ENCODE measurements at places on chromosomes 6 and 20.

GRCh38 chr20:57707320-57707719, 2.5 kb downstream of the PMEPA1 start:
- no peak for DNase-seq

GRCh38 chr6:44471271-44471981, 83.9 kb downstream of the CDC5L start:
- no peak for DNase-seq

- DNase-seq: no peak
Observed at GRCh38 chr6:139676718-139677117, 302.3 kb upstream of the CITED2 start.

- no peak for DNase-seq
Observed at GRCh38 chr6:19375613-19376012, 461.6 kb upstream of the ID4 start.

- no peak for DNase-seq
Observed at GRCh38 chr20:34294563-34294962, 8.6 kb downstream of the AHCY start.

DNA sequence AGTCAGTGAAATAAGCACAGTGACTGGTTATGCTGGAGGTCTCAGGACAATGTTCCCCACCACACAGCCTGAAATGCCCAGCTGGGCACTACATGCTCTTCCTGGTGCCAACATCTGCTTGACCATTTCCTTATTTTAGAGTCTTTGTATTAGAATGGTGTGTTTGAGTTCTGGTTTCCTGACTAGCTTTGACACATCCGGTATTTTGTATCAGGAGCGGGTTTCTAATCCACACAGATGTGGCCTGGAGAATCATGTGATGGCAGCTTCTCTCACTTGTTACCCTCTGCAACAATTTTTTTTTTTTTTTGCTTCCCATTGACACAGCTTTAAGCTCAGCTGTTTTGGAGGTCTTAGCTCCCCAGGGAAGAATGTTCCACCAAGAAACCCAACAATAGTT, 164.5 kb upstream of the CST7 start:
- no peak for DNase-seq

GRCh38 chr20:57716901-57717300, 7.1 kb upstream of the PMEPA1 start:
- no peak for DNase-seq

GRCh38 chr6:63573899-63574553, 1.7 kb downstream of the LOC128125822 start:
- peak; percentile 57 for DNase-seq

DNA sequence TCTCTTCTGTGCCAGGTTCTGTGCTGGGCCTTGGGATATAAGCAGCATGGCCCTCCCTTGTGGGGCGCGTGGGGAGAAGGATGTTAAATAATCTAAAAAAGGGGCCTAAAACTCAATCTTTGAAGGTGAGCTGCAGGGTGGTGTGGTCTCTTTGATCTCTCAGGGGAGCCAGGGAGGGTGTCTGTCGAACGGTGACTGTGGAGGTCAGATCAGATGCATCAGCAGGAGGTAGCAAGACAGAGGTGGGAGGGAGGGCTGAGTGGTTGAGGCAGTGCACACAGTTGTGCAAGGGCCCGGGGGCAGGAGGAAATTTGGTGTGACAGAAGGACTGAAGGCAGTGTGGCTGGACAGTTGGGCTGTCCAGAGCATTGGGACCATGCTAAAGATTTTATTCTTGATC, 287.3 kb downstream of the BMP7 start:
- no peak for DNase-seq

- no peak for DNase-seq
Observed at GRCh38 chr6:97009781-97010492, 85.4 kb downstream of the KLHL32 start.

- no peak for DNase-seq
Observed at GRCh38 chr6:54100411-54101006, 10.7 kb upstream of the MLIP start.

DNA sequence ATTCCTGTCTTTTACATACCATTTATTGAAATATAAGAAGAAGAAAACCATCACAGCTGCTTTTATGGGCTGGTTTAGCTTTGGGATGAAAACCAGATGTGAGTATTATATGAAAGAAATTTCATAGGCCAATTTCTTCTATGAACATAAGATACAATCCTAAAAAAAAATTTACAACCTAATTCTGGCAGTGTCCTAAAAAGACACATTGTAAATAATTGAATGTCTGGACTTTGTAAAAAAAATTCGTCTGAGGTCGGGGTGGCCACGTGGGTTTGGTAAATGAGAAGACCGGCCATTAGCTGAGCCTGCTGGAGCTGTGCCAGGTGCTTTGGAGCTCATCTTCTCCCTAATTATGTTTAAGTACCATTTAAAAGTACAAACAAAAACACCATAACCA, 26.8 kb downstream of the DACT2 start:
- DNase-seq: no peak

DNA sequence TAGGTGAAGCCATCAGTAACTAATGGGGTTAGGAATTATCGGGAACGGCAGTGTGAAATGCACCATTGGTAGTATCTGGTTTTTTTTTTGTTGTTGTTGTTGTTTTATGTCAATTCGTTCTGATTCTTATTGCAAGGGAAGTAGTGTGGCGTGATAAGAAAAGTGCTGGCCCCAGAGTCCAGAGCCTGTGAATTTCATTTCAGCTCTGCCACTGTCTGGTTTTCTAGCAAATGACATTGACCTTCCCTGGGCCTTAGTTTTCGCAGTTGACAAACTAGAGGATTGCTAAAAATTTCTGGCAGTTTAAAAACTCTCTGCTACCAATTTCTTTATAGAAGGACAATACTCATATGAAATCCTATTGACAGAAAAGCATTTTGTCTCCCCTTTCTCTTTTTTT, 161.6 kb downstream of the AIG1 start:
- no peak for DNase-seq

GRCh38 chr6:45386501-45386900, 8.8 kb upstream of the SUPT3H start:
- no peak for DNase-seq

- DNase-seq: no peak
Observed at GRCh38 chr6:167237438-167238145, 53.5 kb upstream of the UNC93A start.

- no peak for DNase-seq
Observed at GRCh38 chr6:137370871-137371633, 123.1 kb downstream of the OLIG3 start.

DNA sequence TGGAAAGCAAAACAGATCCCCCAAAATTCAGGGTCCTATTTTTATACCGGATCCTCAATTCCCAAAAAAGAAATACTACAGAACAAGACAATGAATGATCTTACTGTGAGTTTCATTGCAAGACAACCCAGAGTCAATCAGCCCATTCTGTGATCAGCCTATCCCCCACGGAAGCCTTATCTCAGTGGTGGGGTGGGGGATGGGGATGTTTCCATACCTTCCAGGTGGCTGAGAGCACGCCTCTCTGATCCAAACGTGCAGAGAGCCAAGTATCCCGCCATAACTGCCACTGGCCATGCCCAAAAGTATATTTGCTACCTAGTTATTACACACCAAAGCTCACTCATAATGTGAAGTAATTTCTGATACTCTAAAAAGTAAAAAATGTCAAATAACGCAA, 15.1 kb downstream of the WFDC2 start:
- DNase-seq: no peak

- peak; percentile 5 for DNase-seq
Observed at GRCh38 chr20:24892522-24892921, 56.5 kb upstream of the CST7 start.

DNA sequence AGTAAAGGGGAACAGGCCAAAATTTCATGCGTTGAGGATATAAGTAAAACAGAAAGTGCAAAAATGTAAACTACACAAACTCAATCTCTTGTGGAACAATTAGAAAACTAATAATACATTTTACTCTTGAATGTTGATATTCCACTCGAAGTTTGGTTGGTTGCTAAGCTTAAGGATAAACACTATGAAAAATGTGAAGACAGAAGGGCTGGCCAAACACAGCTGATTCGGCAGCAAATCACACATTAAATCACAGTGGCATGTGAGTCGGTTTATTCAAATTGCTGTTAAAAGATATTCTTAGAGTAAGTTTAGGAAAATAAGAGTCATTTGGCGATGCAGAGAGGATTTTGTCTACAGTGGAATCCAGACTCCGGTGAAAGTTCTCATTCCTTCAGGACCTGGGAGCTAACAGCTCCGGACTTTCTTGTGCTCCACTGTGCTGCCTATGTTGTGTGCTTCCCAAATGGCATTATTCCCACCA, 1.4 kb upstream of the EPM2A start:
- no peak for DNase-seq

- DNase-seq: peak; percentile 62
Observed at GRCh38 chr6:125780540-125781313, 10.0 kb upstream of the NCOA7 start.

DNA sequence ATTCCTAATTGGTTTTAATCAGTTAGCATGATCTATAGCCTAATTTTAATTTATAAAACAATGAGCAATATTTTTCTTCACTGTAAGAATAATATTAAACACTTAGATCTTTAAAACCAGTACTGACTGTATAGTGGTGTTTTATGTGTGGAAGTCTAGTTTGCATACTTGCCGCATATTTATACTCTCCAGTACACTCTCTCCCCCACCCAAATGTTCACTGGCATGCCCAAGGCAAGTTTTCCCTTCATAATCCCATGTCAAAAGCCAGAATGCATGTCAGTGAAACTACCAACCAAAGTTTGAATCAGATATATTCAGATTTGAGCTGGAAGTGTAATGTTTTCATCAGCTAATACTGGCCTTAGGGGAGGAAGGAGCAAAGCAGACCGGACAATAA, 506.1 kb downstream of the PHF3 start:
- DNase-seq: no peak

DNA sequence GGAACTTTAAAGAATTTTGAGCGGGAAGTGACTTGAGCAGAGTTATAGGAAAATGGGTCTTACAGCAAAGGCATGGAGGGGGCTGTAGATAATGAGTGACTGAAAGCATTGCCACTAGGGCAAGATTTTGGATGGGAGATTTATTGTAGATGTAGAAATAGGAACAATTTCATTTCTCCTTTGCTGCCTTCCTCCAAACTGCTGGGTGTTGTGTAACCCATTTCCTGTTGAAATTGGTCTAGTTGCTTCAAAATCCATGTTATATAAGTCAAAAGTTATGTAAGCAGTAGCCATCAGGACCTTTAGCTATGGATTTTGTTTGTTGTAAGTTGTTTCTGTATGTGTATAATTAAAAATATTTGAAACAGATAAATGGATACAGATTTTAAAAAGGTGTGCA, 11.1 kb downstream of the YWHAB start:
- no peak for DNase-seq

DNA sequence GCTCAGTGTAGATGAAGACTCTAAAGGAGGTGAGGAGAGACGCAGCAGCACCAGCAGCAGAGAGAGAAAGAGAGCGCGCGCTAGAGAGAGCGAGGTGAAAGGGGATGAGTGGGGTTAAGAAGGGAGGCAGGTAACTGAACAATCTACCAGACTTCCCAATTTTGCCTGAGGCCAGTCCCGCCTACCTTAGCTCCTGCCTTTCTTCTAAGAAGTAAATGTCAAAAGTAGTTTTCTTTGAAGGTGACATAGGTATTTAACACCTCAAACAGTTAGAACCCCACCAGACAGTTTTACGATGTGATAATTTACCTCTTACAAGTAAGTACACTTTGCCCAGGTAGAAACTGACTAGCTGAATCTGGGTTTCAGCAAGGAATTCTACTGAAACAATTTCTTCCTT, 132.0 kb upstream of the EEF1E1 start:
- DNase-seq: no peak

GRCh38 chr6:139595183-139595582, 220.7 kb upstream of the CITED2 start:
- DNase-seq: no peak

- no peak for DNase-seq
Observed at GRCh38 chr20:6884114-6884513, 116.6 kb downstream of the BMP2 start.

GRCh38 chr6:169884158-169884557, 132.7 kb downstream of the ERMARD start:
- no peak for DNase-seq

GRCh38 chr20:23270382-23270911, 80.1 kb upstream of the NXT1 start:
- no peak for DNase-seq

GRCh38 chr20:35093267-35093884, 769 bp upstream of the TRPC4AP start:
- no peak for DNase-seq

- DNase-seq: no peak
Observed at GRCh38 chr6:118678866-118679265, 27.5 kb upstream of the CEP85L start.

- DNase-seq: no peak
Observed at GRCh38 chr6:128415387-128415786, 105.0 kb downstream of the PTPRK start.

All from HEK293T (cell line).